ENCODE measurements at places on chromosomes 16 and 17.

DNA sequence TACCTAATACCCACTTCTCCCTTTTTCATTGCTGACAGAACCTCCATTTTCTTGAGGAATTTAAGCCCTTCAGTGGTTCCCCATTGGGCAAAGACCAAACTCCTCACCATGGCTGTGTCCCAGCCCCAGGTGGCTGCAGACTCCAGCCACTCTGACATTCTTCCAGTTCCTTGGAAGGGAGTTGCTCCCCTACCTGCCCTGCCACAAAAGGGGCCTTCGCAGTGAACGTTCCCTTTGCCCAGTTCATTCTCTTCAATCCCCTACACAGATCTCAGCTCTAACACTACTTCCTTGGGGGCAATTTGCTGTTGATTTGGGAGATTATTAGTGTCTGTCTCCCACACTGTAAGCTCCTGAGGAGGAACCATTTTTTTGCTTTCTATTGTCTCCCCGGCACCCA lies 3.2 kb upstream of the AKTIP start:
- no peak for DNase-seq

DNA sequence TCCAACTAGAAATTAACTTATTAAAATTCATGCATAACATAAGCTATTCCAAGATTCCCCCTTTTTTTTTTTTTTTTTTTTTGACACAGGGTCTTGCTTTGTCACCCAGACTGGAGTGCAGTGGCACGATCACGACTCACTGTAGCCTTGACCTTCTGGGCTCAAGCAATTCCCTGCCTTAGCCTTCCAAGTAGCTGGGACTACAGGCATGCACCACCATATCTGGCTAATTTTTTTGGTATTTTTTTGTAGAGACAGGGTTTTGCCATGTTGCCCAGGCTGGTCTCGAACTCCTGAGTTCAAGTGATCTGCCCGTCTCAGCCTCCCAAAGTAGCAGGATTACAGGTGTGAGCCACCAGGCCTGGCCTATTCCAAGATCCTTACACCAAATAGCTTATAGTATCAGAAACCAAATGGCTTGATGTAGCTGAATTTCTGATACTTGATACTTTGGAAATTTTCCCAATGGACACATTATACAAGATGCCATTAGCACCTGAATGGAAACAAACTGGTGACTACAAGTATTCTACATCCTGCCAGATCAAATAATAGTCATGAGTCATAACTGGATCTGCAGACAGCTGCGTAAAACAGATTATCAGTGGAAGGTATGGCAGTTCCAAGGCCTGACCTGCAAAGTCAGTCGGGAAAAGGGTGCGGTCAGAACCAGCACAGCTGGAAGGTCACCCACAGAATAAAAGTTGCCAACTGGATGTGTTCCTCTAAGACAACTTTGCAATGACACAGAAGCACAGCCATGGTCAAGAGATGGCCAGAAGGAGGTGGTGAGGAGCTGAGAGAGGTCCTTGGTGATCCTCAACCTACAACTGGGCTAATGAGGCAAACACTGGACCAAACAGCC lies 14.5 kb downstream of the TUBG1 start:
- no peak for DNase-seq

- no peak for DNase-seq
These were observed 55.0 kb upstream of the NOL11 start for GRCh38 chr17:67662712-67663111.

DNA sequence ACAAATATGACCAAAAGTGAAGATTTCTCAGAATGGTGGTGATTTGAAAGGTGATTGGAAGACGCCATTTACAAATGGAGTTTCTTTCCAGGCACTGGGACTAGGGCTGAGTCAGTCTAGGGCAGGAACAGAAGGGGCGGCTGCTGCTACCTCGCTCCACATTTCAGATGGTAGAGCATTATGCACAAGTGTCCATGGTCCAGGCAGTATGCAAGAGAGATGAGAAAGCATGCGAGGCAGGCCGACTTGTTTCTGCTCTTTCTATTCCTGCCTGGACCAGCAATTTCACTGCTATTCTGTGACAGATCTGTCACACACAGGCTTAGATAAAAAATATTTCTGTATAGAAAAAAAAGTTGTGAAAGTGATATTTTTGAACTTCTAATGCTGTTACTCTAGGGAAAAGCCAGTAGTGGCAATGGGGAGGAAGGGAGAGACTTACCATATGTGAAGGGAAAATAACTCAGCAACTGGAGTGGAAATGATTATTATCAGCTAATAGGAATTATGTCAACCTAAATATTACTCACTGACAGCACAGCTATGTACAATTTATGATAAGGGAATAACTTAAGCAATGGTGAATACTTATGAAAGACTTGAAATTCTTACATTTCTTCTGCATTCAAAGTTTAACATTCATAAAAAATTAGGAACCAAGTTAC lies 134.7 kb upstream of the NETO2 start:
- DNase-seq: no peak

DNA sequence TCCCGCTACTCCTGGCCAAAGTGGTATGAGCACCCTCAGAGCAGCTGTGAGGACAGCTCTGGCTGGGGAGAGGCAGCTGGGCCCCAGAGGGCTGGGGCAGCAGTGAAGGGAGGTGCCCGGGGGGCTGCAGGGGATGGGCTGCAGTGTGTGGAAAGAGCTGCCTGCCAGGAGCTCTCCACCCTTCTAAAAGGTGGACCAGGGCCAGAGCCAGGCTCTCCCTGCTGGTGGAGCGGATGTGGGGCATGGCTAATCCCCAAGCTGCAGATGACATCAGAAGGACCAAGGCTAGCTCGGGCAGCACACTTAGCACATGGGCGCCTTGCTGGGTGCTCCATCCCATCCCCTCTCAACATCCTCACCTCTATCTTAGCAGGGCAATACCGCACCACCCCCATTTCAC lies 103.1 kb downstream of the SDK2 start:
- DNase-seq: no peak

- no peak for DNase-seq
These were observed 24.9 kb downstream of the USP31 start for GRCh38 chr16:23124315-23124714.

DNA sequence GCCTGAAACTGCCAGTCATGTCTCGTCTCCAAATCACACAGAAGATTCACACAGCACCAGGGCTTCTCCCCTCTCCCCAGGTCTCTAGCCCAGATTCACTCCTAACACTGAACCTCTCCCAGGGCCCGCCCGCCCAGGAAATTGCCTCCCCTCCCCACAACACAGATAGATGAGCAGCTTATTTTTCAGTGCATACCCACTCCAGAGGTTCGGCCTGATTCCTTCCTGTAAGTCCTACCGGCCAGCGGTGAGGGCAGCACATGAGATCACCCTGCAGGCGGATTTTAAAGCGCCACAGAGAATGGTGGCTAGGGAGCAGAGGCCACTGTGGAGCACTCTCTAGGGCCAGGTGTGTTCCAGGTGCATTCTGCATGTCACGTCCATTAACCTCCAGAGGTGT lies 301.8 kb downstream of the IRF8 start:
- DNase-seq: no peak

GRCh38 chr17:10059684-10060211 lies 138.7 kb downstream of the GAS7 start:
- DNase-seq: no peak

- no peak for DNase-seq
These were observed 24.9 kb downstream of the KCNJ16 start for GRCh38 chr17:70099884-70100283.

- DNase-seq: no peak
These were observed 5.6 kb downstream of the TMEM238L start for GRCh38 chr17:10798332-10798749.

DNA sequence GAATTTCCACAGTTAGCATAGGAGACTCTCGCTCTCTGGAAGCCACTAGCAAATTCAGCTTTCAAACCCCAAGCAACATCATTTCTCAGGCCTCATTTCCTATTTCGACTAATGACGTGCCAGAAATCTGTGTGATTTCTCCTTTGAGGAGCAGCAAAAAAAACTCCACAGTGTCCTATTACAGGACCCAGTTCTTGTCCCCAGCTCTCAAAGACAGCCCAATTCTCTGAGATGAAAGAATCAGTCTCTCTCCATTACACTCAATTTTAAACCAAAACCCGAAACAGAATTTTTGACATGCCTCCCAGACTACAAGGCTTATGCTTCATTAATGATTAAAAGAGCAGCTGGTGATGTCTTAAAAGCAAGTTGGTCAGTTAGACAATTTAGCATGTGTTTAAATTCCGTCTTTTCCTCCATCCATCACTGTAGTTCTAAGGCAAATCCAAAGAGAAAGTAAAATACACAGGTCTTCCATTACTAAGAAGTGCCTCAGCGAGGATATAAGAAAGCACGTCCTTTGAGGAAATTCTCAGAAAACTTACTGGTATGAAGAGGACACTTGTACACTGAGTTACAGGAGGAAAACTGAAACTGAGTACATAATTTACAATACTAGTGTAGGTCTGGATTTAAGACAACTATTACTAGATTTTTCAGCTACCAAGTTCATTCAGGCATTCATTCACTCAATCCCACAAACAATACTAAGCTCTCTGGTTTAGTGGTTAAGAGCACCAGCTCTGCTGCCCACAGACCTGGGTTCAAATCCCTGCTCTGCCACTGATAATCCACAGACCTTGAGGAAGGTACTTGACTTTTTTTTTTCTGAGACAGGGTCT lies 12.5 kb downstream of the TOM1L2 start:
- no peak for DNase-seq

DNA sequence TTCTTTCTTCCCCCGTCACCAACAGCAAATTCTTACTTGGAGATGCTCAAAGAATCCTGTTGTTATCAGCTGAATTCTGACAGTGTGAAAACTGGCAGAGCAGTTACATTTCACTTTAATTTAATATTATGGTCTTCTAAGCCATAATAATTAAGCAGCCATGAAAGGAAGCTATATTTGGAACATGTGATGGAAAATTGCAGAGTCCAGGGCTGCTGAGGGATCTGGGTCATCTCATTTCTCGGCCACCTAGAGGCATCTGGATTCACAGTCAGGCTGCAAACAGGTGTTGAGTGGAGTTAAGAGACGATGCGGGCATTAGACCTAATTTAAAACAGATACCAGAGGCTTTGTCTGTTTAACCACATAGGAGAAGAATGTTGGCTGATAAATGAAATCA lies 38.4 kb downstream of the CHD9NB start:
- no peak for DNase-seq

DNA sequence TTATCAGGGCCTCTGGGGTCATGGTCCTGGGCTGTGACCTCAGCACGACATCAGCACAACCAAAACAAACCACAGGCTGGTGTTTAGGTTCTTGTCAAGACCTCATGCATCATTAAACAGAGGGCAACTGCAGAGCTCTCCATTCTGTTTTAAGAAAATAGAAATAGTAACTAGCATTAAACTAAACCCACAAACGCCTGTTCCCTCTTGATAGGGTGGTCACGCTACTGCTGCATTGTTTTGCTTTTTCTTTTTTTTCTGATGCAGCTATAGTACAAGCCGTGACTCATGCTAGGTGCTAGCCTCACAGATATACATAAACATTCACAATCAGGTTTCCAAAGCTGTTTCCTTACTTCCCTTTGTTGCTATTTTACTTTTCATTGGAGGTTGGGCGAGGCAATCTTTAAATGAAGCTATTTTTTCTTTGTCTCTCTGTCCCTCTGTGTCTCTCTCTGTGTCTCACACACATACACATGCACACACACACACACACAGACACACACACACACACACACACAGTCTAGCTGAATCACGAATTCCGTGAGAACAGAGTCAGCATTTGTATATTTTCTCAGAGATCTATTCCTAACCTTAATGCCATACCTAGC lies 310.3 kb downstream of the CDH13 start:
- DNase-seq: peak; percentile 8

DNA sequence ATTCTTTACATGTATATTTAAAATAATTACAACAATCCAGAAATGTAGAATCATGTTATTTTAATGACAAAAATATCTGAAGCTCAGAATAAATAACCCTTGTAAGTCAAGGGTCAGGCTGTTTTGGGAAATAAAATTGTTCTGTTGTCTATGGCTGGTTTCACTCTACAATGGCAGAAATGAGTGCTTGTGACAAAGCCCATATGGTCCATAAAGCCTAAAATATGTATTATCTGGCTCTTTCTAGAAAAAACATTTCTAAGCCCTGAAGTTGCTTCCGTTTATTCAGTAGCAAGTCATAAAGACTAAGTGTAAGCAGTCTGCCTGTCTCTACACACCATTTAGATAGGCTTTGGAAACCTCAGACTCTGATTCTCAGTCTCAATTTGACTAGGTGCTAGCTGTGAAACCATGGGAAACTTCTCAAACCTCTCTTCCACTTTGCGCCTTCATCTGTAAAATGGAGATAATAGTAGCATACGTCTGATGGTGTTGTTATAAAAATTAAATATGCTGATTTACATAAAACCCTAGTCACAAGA lies 365.7 kb upstream of the CA10 start:
- no peak for DNase-seq

Data from fibroblast of skin of left biceps (primary cell).